ENCODE measurements at places on chromosomes 1 and 21.

GRCh38 chr1:18041685-18042355 is 65.8 kb upstream of the IGSF21 start:
- DNase-seq, result no peak

- no peak for DNase-seq
These were observed 59.8 kb downstream of the MAB21L3 start for GRCh38 chr1:116170721-116171589.

GRCh38 chr1:48726139-48726538 is 50.6 kb downstream of the BEND5 start:
- DNase-seq, result no peak

DNA sequence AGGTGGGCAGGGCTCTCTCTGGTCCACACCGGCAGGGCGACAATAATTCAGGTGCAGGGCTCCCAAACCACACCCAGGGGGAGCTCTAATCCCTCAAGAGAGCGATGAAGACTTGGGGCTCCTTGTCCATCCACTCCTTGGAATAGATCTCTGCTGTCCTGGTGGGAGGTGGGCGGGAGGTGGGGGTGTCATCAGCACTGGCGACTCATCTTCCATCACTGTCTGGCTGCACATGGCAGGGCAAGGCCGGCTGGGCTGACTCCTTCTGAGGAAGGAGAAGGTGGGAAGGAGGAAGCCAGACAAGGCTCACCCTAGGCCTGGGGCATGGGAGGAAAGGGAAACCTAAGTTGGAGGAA is 29.3 kb downstream of the TNNT2 start:
- no peak for DNase-seq

Measured in cortex of kidney (tissue), 1 donor.